GM20000 (cell line): ENCODE measurements at places on chromosomes 3 and 15.

- no peak for DNase-seq
Observed at GRCh38 chr15:70164910-70165715, 67.4 kb upstream of the TLE3 start.

DNA sequence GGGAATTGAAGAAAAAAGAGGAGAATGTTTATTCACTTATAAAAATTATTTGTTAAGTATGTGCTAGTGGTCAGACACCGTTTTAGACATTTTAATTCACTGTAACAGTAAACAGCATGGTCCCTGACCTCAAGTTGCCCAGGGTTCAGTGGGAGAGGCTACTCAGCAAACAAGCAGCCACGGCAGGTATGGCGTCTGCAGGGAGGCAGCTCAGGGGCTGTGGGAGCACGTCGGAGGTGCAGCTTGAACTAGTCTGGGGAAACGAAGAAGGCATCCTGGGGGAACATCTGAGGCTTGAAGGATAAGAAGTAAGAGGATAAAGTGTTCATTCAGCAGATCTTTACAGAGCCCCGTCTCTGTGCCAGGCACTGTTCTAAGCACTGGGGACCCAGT, 66.0 kb downstream of the CRTC3 start:
- DNase-seq: no peak

DNA sequence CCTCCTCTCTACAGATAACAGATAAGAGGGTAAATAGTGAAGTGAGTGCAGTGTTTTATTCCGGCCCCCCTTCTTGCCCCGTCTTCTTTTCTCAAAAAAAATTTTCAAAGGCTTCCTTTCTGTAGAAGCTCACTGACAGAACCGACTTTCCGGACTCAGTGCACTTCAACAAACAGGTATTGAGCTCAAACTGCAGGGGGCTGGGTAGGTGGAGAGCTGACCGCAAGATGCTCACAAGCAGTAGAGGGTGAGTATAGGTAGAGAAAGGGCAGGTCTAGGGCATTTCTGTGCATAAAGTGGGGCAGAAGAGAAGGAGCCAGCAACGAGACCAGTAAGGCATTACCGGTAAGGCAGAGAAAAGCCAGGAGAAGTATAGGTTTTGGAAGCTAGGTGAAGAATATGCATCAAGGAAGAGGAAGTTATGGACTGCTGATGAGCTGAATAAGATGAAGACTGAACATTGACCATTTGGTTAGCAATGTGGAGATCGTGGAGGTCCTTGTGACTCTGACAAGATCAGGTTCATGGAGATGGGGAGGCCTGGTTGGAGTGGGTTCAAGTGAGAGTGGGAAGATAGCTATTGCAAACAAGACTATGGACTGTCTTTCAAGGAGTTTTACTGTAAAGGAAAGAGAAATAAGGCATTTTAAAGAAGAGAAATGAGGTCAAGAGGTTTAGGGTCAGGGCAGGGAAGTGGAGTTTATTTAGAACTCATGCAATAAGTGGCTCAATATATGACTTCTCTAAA, 97.4 kb downstream of the ST6GAL1 start:
- no peak for DNase-seq

- no peak for DNase-seq
Observed at GRCh38 chr3:150061288-150062024, 90.8 kb upstream of the PFN2 start.

DNA sequence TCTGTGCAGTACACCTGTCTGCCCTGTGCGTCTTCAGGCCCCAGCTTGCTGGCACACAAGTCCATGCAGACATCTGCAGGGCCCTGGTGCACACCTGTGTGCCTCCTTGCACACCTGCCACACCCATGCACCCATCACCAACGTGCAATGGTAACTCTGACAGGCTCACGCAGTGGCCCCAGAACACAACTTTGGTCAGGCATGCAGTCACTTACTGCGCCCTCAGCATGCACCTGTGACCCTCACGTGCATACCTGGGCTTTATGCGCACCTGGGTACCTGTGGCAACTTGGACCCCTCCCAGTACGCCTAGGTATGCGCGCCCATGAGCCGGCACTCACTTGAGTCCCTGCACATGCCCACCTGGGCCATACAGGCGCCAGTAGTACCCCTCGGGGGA, 1.7 kb downstream of the PLXND1 start:
- DNase-seq: no peak

DNA sequence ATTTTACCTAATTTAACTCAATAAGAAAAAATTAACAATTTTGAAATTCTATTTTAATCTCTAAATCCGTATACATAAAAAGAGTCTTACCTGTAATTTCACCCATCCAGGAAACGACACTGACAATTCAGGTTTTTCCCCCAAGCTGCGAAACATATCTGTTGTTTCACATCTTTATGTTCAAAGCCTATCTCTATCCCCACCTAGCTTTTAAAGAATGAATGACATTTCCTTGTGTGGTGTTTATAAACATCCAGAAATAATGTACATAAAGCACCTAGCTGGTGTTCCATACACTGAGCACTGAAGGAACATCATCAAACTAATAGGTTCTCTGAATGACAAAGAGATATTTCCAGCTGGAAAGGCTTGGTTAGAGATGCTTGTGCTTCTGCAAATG, 867.8 kb downstream of the SQOR start:
- no peak for DNase-seq

GRCh38 chr15:80780416-80781221, 1.4 kb downstream of the CEMIP start:
- DNase-seq: no peak
